ENCODE measurements at places on chromosomes 1 and 21.
A peak's percentile ranks its signal among the peaks of the same experiment; 100 is the strongest.

GRCh38 chr1:100747771-100748170 lies 28.2 kb downstream of the VCAM1 start:
- ATAC-seq, result no peak

DNA sequence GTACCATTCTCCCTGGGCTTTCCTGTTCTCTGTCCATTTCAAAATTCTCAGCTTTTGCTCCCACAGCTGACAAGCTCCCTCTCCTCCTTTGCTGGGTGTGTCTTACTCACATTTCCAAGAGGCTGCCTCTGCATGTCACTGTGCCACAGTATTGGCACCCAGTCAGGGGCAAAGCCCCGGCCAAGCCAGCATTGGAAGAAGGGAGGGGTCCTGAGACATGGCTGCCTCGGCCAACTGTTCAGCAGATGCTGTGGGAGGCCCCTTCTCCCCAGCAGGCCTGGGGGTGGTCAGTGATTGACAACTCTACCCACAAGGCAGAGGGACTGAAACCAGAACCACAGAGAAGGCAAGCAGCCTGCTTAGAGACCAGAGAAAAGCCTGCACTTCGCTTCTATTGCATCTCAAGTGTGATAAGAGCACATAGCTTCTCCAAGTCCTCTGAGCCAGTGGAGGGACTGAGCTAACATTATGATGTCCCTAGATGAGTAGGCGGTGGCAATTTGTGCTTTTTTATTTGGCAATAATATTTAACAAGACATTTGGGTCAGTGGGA lies 294.1 kb downstream of the SIPA1L2 start:
- ATAC-seq, result peak; percentile 35

DNA sequence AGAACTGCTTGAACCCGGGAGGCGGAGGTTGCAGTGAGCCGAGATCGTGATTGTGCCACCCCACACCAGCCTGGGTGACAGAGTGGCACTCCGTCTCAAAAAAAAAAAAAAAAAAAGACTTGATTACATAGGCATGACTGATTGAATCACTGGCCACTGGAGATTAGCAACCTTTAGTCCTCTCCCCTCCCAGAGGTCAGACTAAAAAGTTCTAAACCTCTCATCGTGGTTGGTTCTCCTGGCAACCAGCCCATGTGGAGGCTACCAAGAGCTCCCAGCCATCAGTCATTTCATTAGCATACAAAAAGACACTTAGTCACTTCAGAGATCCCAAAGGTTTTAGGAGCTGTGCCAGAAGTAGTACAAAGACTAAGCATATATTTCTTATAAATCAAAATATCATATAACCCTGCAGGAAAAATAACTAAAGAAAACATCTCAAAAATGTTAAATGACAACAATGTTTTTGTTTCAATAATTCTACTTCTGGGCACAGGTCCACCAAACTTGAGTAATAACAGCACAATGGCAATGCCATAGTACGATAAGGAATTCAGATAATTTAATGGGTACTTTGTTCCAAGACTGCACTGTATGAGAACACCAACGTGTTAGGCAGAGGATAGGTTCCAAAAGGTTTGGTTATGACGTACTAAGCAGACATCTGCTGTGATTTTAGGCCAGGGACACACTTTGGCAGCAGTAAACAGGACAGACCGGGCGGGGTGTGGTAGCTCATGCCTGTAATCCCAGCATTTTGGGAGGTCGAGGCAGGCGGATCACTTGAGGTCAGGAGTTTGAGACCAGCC lies 18.1 kb downstream of the USP48 start:
- ATAC-seq, result peak; percentile 86

DNA sequence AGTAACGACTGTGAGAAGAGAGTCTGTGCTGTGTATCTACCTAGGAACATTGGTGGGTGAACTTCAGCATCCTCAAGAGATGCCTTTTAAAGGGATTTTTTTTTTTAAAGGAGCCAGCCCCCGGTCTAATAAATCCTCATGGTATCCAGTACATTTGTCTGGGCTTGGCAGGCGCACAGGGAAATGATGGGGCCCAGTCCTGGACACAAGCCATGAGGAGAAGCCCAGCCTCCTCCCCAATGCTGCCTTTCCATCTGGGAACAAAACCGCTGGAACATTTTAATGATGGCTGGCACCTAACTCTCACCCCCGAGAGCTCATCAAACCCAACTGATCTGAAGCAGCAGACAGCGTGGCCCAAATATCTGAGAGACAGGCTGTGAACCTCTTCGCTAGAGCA lies 64.2 kb downstream of the ACOT7 start:
- ATAC-seq, result no peak

- no peak for ATAC-seq
These were observed 35.1 kb upstream of the PARP1 start for GRCh38 chr1:226443033-226443432.

DNA sequence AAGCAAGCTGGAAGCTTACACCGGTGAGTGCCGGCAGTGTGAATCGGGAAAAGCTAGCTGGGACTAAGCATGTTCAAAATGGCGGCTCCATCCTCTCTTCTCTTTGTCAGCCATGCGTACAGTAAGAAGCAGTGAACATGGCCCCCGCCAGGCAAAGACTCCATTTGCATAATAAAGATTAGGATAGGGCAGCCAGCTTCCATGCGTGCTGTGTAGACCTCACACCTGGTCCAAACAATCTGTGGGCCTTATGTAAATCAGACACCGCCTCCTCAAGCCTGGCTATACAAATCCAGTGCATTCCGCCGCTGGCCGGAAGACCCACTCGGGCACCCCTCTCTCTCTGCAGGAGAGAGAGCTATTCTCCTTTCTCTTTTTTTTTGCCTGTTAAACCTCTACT lies 150.3 kb downstream of the TIAM1 start:
- ATAC-seq, result no peak

DNA sequence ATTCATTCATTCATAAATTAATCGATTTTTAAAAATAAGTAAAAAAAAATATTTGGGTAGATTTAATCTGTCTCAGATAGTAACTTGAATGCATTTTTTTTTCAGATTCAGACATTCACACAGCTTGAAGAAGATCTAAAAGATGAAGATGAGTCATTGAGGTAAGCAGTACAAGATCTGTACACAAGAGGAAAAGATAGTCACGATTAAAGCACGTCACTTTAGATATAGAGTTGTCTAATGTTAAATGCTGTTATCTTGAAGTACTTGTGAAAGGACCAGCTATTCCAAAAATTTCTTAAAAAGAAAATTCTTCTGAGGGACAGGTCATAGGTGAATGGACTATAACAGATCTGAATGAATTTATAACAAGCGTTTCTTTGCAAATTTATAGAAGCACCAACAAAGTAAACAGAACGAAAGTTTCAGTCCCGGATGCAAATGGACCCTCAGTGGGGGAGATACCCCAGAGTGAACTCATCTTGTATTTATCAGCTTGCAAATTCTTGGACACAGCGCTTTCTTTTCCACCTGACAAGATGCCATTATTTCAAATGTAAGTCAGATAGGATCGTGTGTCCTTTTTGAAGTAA lies 31.2 kb upstream of the MORC3 start:
- no peak for ATAC-seq

- no peak for ATAC-seq
These were observed 24.4 kb upstream of the TMEM54 start for GRCh38 chr1:32925403-32926162.

DNA sequence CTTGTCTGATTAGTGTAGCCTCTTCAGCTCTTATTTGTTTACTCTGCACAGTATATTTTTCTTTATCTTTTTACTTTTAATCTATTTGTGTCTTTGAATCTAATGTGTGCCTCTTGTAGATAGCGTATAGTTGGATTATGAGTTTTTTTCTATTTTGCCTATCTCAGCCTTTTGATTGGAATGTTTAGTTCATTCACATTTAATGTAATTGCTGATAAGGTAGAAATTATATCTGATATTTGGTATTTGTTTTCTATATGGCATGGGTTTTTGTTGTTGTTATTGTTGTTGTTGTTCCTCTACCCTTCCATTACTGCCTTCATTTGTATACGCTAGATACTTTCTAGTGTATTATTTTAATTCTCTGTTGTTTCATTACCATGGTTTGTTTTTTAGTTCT lies 131.7 kb upstream of the GRIK3 start:
- ATAC-seq, result no peak

DNA sequence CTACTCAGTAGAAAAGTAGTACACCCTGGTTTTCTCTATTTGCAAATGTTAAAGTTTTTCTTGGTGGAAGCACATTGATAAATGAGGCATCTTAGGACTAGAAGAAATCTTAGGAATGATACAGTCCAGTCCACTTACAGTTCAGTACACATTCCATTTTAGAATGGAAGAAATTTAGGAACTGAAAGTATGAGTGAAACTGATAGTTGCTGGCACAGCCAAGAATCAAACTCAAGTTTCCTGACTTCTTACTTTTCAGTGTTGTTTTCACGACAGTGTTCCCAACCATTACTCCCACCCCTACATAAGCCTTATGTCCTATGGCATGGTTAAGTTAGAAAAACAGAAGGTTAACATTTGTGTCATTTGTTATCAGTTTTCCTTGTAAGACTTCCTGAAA lies 258.5 kb downstream of the BACH1 start:
- no peak for ATAC-seq

DNA sequence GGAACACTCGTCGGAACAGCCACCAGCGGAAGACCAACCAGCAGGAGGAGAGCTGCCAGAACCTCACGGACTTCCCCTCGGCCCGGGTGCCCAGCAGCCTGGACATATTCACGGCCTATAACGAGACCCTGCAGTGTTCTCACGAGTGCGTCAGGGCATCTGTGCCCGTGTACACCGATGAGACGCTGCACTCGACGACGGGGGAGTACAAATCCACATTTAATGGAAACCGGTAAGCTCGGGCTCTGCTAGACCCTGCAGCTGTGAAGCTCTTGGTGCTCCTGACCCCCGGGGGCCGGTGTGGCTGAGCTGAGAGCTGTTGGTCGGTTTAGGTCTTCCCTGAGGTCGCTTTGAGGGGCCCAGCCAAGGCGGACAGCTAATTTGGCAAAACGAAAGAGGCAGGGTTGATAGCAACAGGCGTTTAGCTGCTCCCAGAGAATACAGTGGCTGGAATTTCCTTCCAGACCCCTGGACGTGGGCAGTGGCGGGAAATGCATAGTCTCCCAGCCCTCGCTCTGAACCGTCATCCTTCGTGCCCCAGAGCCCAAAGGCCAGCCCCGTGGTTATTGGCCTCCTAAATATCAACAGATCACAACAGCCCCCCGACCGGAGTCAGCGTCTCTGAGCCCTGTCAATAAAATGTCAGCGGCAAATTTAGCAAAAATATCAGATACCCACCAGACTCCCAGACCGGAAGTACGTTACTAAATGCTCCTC lies 118.0 kb downstream of the AJAP1 start:
- no peak for ATAC-seq

- no peak for ATAC-seq
These were observed 591.7 kb downstream of the SMYD3 start for GRCh38 chr1:245915406-245915805.

DNA sequence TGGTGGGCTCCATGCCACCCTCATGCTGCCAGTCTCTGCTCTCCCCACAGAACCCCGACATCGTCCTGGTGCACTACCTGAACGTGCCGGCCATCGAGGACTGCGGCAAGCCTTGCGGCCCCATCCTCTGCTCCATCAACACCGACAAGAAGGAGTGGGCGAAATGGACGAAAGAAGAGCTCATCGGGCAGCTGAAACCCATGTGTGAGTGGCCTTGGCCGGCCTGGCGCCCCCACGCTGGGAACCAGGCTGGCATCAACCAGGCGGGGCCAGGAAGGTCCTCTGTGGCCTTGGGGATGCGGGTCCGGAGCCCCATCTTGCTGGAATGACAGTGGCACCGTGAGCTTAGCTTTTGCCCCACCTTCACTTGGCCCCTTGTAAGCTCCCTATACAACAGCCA lies 130.7 kb upstream of the VAMP3 start:
- ATAC-seq, result no peak

DNA sequence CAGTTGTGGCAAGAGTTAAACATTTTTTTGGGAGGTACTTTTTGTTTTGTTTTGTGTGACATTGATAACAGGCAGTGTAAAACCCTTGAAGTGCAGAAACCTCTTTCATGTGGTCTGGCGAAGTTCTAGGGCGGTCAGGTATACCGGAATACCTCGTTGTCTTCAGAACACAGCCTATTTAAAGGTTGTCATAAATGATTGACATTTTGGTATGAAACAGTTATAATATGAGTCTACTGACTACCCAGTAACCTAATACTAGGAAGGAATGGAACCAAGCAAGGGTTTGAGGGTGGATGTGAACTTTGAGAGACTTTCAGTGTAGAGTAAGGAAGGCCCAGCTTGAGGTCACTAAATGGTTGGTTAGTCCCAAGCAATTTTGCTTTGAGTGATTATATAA lies 40.5 kb downstream of the PATJ start:
- ATAC-seq, result no peak

DNA sequence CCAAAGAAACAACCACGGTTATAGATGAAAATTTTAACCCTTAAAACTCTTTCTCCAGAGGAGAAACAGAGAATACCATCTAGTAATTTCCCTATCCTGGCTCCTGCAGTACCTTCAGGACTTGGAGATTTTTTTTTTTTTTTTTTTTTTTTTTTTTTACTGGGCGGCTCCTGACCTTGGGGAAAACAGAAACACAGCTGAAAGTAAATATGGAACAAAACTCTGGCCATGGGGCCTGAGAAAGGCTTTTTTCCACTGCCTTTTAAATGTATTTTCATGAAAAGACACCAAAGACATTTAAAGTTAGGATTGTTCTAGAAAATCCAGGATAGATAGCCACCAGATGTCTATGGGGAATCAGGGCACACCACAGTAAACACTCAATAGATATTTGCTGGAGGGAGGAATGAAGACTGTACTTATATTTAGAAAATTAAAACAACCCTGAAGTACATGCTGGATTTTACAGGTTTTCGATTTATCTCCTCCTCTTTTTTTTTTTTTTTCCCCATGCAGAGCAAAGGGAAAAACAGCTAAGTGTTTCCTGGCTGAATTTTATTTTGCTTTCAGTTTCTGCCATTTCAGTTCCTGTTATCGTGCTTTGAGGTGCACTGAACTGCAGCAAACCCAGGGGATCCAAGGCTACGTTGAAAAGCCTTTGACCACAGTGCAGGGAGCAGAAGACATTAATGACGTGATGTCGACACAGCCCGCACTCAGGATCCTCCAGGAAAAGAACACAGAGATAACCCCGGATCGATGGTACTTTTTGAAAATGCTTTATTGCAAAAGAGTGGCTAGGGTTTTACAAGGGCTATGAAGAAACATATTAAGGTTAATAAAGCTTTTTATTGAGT lies 35.7 kb upstream of the CNN3 start:
- ATAC-seq, result peak; percentile 38
